Effector memory CD8-positive, alpha-beta T cell (primary cell): ENCODE measurements at places on chromosomes 2 and 18.

DNA sequence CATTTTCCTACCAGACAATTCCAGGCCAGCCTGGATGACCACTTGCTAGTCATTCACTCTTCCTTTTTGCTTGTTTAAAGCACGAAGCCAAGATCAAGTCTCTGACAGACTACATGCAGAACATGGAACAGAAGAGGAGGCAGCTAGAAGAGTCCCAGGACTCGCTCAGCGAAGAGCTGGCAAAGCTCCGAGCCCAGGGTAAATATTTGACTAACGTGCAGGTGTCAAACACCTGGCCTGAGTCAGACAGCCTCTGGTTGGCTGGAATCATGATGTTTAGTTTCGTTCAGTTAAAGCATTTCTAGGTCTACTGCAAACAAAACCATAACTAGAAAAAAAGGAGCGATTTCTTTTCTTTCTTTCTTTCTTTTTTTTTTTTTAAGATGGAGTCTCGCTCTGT lies 44.2 kb upstream of the LYPD6B start:
- no peak for DNase-seq

- DNase-seq: no peak
Measured at GRCh38 chr18:70421471-70422390, 132.9 kb downstream of the SOCS6 start.

DNA sequence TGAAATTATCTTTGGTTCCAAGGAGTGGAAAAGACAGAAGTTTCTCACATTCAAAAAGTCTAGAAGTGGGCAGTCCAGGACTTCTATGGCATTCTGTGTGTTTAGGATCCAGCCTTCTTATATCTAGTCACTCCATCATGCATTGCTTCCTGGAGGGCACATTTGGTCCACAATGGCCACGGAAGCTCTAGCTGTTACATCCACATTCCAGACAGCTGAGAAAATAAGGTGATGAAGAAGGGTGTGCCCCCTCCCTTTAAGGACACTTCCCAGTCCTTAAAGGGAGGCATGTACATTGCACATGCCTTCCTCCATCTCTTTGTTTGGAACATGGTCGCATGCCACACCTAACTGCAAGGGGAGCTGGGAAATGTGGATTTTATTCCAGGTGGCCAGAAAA lies 59.9 kb upstream of the BZW1 start:
- no peak for DNase-seq

- DNase-seq: no peak
Measured at GRCh38 chr2:230262246-230262645, 36.7 kb downstream of the SP140 start.

GRCh38 chr2:172196768-172197431 lies 94.2 kb upstream of the DLX2 start:
- no peak for DNase-seq

GRCh38 chr2:30266051-30266621 lies 34.8 kb downstream of the LBH start:
- peak; percentile 59 for DNase-seq

GRCh38 chr2:48541666-48542389 lies 11.9 kb downstream of the STON1 start:
- DNase-seq: no peak

GRCh38 chr2:191189112-191189635 lies 38.4 kb upstream of the STAT4 start:
- DNase-seq: no peak

- no peak for DNase-seq
Measured at GRCh38 chr2:102425441-102426132, 2.6 kb downstream of the IL18RAP start.

GRCh38 chr18:25189391-25190185 lies 162.4 kb downstream of the ZNF521 start:
- DNase-seq: no peak

DNA sequence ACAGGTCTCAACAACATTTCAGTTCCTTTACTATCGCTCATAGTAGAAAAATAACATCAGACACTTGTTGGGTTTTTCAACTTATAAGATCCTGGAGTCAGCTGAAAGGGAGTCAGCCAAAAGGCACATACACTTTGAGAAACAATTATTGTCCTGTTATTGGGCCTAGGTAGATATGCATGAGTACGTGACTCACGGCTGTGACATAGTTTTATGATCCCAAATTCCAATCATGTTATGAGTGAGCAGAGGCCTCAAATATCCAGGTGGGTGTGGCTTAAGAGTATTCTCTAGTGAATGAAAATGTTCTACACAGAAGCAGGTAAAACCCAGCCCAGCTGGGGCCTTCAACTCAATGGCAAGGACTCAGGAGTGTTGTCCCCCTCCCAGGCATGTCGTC lies 27.2 kb downstream of the SERPINB8 start:
- DNase-seq: no peak

DNA sequence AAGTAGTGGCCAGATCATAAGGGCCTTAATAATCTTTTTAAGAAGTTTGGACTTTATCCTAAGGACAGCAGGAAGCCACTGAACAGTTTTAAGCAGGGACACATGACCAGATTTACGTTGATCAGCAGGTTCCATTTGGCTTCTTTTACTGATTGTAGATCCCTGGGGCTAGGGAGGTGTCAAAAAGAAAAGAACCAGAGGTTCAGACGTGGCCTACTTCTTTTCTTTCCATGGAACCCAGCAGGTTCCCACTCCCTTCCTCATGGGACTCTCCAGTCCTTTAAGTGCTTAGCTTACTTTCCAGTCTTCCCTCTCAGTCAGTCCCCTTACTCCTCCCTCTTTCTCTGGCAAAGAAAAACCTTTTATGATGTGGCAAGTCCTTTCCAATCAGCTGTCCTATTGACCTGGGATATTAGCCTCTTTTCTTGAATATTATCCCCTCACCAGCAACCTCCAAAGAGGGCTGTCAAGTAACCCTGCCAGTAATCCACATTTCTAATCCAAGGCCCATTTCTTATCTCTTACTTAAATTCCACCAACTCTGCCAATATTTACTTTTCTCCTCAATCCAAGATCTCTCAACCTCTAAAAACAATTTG lies 33.5 kb downstream of the NHEJ1 start:
- DNase-seq: no peak

GRCh38 chr2:47402555-47402804 lies 476 bp upstream of the MSH2 start:
- DNase-seq: no peak

DNA sequence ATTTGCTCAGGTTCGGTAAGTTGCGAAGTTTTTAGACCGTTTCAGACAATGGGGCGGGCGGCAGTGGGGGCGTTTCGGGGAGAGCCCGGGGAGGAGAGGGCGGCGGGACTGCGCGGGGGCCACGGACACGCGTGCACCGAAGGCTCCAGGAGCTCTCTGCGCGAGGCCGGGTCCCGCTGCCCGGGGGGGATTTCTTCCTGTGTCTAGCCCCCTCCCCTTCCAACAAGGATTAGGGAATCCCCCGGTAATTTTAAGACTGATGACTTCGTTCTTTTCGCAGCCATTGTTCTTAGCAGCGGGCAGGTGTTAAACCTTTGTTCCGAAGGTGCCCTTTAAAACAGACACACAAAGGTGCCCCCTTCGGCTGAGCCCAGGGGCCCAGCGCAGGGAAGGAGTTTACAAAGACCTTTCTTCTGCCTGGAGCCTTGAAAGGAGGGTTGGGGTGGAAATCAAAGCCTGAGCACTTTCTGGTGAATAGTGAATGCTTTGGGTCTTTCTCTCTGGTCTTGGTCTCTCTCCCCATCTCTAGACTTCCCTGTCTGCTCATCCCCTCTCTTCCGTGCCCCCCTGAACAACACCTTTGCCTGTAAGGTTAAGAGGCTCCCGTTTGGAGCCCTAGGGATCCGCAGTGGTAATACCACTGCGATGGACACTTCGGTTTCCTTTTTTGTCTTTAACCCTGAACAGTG lies 2.1 kb downstream of the TRIB2 start:
- DNase-seq: no peak

- DNase-seq: no peak
Measured at GRCh38 chr2:44543773-44544725, 182.3 kb downstream of the CAMKMT start.

- no peak for DNase-seq
Measured at GRCh38 chr2:234620018-234620417, 123.1 kb upstream of the ARL4C start.

GRCh38 chr2:25617948-25618646 lies 55.3 kb downstream of the DTNB start:
- no peak for DNase-seq

GRCh38 chr2:36326286-36326685 lies 29.3 kb upstream of the CRIM1 start:
- no peak for DNase-seq

GRCh38 chr2:68857202-68857845 lies 13.9 kb downstream of the BMP10 start:
- no peak for DNase-seq

DNA sequence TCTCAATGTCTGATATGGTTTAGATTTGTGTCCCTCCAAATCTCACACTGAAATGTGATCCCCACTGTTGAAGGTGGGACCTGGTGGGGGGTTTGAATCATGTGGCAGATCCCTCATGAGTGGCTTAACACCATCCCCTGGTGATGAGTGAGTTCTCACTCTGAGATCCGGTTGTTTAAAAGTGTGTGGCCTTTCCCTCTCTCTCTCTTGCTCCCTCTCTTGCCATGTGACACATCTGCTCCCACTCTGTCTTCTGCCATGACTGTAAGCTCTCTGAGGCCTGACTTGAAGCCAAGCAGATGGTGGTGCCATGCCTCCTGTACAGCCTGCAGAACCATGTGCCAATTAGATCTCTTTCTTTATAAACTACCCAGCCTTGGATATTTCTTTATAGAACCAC lies 108.8 kb downstream of the RBMS1 start:
- DNase-seq: no peak

- DNase-seq: no peak
Measured at GRCh38 chr2:106885971-106886915, at the start of gene ST6GAL2. Gene ST6GAL2, minus strand, starts transcription at chr2:106886167. Its CDS starts 42,190 bp downstream, at chr2:106843977.
